ENCODE measurements at places on chromosomes 7 and 10.

- no peak for DNase-seq
Observed at GRCh38 chr10:71729161-71729636, 9.6 kb upstream of the C10orf105 start.

- DNase-seq = no peak
Observed at GRCh38 chr7:43700646-43701499, 28.4 kb downstream of the COA1 start.

DNA sequence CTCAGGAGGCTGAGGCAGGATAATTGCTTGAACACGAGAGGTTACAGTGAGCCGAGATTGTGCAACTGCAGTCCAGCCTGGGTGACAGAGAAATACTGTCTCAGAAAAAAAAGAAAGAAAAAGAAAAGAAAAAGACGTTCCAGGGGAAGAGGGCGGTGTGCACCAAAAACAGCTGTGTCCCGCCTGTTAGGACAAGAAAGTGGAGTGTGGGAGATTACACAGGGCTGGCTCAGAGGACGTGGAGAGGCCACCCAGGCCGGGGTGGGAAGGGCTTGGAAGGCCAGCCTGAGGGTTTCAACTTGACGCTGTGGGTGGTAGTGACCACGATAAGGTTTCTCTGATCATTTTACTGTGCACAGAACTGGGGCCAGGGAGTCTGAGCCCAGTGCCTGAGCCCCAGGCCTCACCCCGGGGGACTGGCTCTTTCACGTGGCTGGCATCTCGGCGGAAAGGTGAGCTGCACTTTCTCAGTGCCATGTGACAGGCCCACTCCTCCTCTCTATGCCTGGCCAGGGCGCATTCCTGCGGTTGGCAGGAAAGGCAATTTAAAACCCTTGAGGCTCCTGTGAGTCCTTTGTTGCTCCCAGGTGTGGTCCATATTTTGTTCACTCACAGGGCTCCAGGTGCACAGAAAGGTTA is 13.9 kb downstream of the RHBDD2 start:
- no peak for DNase-seq

DNA sequence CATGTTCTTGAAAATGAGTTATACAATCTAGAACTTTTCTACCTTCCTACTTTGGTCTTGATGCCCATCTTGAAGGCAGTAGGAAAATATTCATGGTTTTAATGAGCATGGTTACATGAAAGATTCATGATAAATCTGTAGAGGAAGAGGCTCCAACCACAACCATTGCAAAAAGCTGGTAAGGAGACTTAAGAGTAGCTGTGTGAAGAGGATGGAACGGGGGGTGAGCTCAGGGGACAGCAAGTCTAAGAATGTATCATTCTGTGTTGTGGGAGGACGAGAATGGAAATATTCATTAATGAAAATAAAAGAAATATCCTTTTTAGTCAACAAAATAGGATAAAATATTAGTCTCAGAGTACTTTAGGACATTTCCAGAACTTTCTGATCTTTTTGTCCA is 81.1 kb downstream of the BMPER start:
- DNase-seq = no peak

DNA sequence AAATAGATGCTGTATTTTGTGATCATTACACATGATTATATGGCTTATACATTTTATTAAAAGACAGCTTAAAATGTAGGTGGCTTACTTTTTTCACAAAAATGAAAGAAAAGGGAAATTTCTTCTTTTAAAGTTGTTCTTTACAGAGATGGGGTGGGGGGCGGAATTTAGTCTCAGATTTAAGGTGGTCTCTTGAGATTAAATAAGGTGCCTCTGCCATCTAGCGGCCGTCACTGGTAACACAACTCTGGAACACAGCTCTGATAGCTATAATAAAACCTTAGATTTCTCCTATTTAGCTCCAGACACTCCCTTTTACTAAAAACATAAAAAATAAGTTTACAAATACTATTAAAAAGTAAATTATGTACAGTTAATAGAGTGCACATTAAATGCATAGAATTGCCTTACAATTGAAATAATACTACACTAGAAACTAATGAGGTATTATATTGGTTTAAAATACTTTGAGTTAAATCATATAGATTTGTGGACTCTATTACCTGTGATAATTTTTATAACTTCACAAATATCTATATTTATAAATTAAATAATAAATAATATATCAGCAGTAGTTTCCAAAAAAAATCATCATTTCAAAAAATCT is 210.9 kb downstream of the DGKB start:
- DNase-seq = peak; percentile 5

GRCh38 chr7:70595755-70596597 is 536.0 kb upstream of the GALNT17 start:
- no peak for DNase-seq

DNA sequence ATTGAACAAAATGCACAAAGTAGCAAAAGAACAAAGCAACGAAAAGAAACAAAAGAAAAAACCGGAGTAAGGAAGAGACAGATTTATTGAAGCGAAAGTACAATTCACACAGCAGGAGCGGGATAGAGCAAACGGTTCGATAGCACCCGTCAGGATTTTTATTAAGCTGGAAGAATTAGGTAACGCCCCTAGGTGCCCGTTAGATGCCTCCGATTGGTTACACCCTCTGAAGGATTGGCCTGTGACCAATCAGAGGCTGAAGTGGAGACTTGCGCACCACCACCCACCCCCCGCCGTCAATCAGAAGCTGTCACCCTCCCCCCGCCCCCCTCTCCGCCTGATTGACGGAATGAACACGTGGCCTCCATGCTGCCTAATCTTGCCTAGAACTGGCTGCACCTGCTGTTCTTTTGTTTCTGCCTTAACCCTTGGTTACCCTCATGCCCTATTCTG is 16.8 kb downstream of the OCM2 start:
- no peak for DNase-seq

GRCh38 chr10:117933036-117933435 is 113.7 kb downstream of the RAB11FIP2 start:
- DNase-seq = no peak

GRCh38 chr10:24114556-24114955 is 94.4 kb upstream of the KIAA1217 start:
- no peak for DNase-seq

GRCh38 chr7:2510130-2510776 is 9.3 kb upstream of the LFNG start:
- DNase-seq = no peak

DNA sequence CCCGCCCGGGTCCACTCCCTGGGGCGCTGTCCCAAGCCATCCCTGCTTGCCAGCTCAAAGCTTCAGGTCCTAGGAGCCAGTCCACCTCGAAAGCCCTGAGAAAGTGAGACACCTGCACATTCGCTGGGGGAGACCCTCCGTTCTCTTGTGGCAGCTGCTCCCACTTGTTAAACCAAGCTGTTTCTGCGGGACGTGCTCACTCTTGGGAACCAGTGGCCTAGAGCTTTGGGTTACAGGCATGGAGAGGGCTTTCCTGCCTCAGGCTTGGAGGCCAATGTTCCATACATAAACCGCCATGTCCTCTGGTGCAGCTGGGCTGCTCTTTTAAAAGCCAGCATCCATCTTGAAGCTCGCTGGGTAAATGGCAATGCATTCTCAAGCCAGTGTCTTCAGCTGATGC is 19.9 kb upstream of the TTYH3 start:
- no peak for DNase-seq

DNA sequence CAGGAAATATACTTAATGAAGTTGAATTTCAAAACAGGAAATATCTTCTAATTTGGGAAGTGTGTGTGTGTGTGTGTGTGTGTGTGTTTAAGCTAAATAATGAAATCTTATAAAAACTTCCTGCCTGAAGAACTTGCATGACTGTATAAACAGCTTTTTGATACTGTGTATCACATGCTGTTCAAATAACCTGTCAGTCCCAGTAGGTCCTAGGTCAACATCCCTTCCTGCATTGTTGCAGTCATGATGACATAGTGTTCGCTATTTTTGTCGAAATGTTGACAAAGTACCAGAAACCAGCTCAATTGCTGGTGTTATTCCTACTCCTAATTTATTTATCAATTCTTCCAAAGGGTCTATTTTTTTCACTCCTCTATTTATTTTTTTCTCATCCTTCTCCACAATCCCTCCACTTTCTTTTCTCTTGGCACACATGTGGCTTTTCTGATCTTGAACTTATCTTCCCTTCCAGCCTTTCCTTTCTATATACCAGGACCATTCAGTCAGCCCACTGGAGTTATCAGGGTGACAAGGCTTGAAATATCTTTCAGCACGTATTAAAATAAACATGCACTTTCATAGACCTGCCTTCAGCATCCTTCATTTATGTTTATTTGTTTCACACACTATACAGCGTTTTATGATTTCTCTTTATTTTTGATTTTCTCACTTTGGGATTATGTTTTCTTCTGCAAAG is 115.8 kb downstream of the PLXDC2 start:
- DNase-seq = no peak

DNA sequence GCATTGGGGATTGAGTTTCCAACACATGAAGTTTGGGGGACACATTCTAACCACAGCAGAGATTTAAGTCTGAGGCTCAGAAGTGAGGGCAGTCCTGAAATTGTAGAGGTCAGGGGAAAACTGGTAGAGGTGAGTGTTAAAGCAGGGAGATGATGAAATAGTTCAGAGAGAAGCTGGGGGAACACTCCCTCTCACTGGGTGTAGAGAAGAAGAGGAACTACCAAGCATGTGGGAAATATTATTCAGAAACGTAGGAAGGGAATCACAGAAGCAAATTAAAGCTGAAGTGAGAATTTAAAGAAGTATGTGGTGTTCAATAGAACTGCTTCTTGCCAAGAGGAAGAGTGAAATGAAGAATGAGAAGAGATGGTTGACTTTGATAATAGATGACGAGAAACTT is 121.5 kb upstream of the FAM3C start:
- DNase-seq = no peak

DNA sequence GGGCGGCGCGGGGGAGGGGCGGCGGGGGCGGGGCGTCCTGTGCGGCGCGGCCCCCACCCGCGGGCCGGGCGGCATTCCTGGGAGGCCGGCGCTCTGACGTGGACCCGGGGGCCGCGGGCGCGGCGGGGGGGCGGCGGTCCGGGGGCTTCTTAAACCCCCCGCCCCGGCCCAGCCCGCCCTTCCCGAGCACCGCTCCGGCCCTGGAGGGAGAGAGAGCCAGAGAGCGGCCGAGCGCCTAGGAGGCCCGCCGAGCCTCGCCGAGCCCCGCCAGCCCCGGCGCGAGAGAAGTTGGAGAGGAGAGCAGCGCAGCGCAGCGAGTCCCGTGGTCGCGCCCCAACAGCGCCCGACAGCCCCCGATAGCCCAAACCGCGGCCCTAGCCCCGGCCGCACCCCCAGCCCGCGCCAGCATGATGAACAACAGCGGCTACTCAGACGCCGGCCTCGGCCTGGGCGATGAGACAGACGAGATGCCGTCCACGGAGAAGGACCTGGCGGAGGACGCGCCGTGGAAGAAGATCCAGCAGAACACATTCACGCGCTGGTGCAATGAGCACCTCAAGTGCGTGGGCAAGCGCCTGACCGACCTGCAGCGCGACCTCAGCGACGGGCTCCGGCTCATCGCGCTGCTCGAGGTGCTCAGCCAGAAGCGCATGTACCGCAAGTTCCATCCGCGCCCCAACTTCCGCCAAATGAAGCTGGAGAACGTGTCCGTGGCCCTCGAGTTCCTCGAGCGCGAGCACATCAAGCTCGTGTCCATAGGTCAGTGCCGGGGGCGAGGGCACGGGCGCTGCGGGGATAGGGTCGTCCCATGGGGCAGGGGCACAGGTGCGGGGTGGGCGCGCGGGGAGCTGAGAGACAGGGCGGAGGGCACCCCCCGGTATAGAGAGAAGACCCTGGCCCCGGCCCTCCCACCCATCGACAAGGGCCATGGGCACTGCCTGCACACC is at the start of gene FLNC:
FLNC (plus strand) TSS at position 176 of the 947 bp plus-strand sequence; CDS start at position 408, 232 bp downstream.
- DNase-seq = no peak

DNA sequence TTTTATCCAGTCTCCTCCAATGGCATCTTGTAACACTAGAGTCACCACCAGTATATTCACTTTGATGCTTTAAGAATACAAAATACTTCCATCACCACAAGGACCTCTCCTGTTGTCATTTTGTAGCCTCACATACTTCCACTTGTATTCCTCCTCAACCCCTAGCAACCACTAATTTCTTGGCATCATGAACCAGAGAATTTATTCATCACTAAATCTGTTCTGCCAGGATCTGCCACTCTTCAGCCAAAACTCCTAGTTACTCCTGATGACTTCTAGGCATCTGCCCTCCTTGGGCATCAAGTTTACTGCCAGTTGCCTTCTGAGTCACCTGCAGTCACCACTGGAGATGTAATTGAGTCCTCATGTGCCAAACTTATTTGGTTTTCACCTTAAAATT is 906.8 kb downstream of the CNTNAP2 start:
- DNase-seq = no peak

DNA sequence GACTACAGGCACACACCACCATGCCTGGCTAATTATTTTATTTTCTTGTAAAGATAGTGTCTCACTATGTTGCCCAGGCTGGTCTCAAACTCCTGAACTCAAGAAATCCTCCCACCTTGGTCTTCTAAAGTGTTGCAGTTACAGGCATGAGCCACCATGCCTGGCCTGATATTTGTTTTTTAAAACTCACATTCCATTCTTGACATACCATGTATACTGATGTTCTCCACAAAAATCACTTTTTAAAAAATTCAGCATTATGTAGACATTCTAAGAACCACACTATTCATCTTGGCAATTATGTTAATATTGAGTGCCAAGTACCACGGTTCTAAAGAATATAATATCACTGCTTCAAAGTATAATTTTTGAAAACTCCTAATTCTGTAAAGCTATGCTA is 43.5 kb downstream of the IDE start:
- DNase-seq = no peak

- DNase-seq = no peak
Observed at GRCh38 chr7:157811946-157812345, 475.1 kb downstream of the DNAJB6 start.

DNA sequence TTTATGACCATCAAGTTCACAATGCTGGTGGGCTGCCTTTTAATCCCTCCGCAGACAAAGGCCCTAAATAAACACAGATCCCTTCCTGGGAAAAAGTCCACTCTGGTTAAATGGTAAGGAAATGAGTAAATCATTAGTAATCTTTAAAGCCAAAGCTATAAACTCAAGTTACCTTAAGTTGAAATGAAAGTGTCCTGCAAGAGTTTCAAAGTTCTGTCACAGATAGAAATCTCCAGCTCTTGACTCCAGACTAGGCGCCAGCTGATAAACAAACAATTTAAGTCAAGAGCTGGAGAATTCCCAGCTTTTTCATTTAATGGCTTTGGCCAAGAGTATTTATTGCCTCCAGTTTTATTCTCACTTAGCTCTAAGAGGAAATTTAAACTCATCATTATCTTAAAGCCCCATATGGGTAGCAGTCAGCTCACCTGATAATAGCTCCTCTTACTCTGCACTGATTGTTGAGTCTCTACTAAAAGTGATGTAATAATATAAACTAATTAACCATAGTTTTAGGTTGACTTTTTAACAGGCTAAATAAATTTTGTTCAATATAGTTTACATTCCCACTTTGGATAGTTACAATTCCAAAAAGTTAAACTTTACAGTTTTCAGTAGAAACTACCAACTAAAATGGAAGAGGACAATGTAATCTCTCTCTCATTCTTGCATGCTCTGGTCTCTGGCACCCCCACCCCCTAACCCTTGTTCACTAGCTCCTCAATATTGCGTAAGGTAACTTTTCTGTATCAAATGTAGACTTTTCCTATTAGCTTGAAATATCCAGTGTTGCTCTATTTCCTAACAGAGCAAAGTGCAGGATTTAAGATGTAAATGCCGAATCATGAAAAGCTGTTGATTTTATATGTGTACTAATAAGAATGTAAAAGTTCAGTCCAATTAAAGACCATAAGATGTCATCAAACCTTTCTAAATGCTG is 56.1 kb downstream of the HIBADH start:
- DNase-seq = no peak

Data from effector CD4-positive, alpha-beta T cell (primary cell).